Naive thymus-derived CD4-positive, alpha-beta T cell (primary cell): ENCODE measurements at places on chromosomes 11 and 22. TPM values are rescaled to one million over a fixed set of nuclear protein-coding genes. Genes with fewer than 3 reads are reported as not detected.

The ROBO3 gene
- total RNA-seq: 7.7 and 8.1 TPM in 2 replicates

The GNG3 gene
- not detected for total RNA-seq

DNA sequence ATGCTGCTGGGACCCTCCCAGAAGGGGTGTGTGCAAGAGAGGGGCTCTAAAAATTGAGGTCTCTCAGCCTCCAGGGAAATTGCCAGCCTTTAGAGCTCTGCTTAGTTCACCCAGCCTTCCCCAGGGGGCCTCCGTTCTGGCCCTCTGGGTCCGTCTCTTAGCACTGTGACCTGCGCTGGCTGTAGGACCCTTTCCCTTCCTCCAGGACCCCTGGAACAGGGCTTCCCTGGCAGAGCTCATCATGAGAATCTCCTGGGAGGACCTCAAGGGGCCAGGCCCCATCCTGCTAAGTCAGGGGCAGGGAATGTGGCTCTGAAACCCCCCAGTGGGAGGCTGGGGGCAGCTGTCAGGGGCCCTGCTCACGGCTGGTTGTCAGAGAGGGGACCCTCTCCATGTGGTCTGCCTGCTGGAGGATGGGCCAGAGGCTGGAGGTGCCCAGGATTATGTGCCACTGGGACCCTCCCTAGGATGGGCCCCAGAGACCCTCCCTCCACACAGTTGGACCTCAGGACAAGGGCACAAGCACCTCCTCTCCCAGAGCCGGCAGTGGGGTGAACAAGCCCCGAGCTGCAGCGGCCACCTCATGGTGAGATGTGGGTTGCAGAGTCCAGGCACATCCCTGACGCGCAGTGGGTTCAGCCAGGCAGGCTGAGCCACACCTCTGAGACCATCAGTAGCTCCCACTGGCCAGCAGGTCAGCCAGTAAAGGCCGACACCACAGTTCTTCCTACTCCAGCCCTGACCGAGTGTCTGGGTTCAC, 27.1 kb upstream of the GAL start:
- H3K27ac ChIP-seq: no peak overlapping the region

- no peaks in the 10 kb centered on the region for H3K36me3 ChIP-seq
- no peak for DNase-seq
- no peaks in the 10 kb centered on the region for H3K4me1 ChIP-seq
- H3K4me3 ChIP-seq: no peak overlapping the region
- no peak overlapping the region for H3K27ac ChIP-seq
These were observed 51.4 kb downstream of the BDNF start for GRCh38 chr11:27648840-27649239.

DNA sequence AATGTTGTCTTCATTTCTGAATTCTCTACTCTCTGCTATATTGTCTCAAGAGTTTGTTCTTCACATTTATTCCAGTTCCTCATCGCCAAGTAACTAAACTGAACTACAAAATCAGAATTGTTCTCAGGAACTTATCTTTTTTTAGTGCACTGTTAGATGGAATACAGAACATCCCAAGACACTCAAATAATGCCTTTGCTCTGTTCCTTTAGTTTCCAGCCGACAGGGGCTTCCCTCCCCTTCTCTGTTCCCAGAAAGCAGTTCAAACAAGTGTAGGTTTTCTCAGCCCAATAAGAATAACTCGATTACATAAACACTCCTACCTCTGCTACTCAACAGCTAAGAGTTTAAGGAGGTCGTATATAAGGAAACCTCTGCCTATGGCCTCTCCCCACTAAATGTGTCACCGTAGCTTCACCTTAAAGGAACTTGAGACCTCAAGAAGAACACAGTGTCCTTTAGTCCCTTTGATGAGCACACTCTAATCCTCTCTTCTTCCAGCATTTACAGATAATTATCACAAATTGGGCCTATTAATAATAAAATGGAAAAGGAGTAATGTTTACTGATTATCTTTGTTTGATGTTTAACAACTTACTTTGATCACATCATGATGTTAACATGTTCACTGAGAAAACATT, 6.9 kb downstream of the POU2AF3 start:
- H3K4me1 ChIP-seq: no peaks in the 10 kb centered on the region
- no peak overlapping the region for H3K4me3 ChIP-seq
- no peak overlapping the region for H3K27ac ChIP-seq
- no peaks in the 10 kb centered on the region for H3K27me3 ChIP-seq
- no peak for DNase-seq

DNA sequence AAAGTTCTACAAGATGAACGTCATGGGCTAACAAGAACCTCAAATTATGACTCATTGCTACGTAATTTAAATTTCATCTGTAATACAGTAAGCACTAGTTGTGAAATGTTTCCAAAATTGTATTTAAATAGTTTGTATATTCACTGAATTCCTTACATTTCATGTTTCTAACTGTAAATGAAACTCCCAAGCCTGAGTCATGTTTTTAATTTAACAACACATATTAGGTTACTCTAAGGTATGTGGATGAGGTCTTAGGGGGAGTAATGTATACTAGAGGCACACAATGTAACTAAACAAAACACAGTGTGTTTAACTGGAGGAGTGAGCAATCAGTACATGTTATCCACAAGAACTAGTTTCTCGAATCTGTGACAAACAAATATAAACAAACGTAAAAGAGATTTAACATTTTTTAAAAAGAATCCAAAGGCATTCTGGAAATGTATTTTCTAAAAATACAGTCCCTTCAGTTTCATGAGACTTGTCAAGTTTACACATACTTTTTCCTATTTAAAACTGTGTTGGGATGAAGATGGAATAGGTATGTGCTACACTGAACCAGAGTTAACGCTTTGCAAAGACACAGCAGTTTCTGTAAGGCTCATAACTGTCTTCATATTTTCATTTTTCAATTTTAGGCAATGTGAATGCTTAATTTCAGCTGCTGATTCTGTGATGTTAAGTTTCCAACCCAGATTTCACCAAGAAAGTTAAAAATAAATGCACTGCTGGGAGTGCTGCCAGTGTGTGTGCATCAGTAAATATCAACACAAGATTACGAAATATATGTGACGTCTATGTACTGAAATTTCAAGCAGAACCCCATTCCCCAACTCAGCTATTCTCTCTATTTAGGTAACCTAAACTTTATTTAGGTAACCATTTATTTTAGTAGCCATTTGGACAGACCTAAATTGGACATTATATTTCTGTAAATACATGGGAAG, 52.6 kb downstream of the PITPNB start:
- no peak for DNase-seq
- no peaks in the 10 kb centered on the region for H3K27me3 ChIP-seq
- H3K36me3 ChIP-seq: no peaks in the 10 kb centered on the region
- H3K4me1 ChIP-seq: no peaks in the 10 kb centered on the region

- no peaks in the 10 kb centered on the region for H3K36me3 ChIP-seq
- DNase-seq: no peak
- no peak overlapping the region for H3K27ac ChIP-seq
- H3K4me3 ChIP-seq: no peak overlapping the region
- H3K4me1 ChIP-seq: no peaks in the 10 kb centered on the region
- H3K27me3 ChIP-seq: no peaks in the 10 kb centered on the region
These were observed 68.5 kb downstream of the SBF2 start for GRCh38 chr11:10225553-10225952.

- no peak overlapping the region for H3K4me3 ChIP-seq
- peaks cover 5% of the 10 kb centered on the region for H3K36me3 ChIP-seq
- no peaks in the 10 kb centered on the region for H3K27me3 ChIP-seq
- H3K27ac ChIP-seq: no peak overlapping the region
These were observed 23.6 kb downstream of the NARS2 start for GRCh38 chr11:78551066-78551465.

DNA sequence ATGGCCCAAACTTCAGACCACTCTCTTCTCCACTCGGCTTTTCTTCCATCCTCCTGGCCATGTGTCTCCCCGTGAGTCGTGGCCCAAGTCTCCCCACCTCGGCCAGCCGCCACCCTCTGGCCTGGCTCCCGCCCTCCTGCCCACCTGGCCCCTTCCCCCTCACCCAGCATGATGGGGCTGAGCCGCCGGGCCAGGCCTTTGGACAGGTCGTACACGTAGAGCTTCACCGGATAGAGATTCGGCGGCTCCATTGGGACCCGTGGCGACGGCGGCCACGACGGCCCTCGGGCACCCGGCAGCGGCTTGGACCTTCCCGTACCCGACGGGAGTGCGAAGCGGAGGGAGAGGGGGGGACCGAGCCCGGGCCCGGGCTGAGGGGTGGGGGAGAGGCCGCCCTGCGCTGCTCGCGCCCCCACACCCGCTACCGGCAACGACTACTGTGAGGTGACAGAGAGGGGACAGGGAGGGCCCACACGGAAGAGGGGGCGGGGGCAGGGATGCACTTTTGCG, at the start of gene DESI1:
Gene DESI1, minus strand, starts transcription at position 455 of the 510 bp plus-strand sequence. Its CDS starts 204 bp downstream, at position 251.
- peak within 1 kb of the TSS; percentile 99 for H3K4me3 ChIP-seq
- H3K4me1 ChIP-seq: peaks cover 20% of the 10 kb centered on the region
- peak within 1 kb of the TSS; percentile 99 for H3K27ac ChIP-seq
- no peak for DNase-seq
